ENCODE measurements at places on chromosomes 12 and 14.

- no peak for DNase-seq
Observed at GRCh38 chr12:49811136-49811535, 17.1 kb downstream of the NCKAP5L start.

GRCh38 chr12:84502180-84502860, 410.3 kb downstream of the SLC6A15 start:
- no peak for DNase-seq

DNA sequence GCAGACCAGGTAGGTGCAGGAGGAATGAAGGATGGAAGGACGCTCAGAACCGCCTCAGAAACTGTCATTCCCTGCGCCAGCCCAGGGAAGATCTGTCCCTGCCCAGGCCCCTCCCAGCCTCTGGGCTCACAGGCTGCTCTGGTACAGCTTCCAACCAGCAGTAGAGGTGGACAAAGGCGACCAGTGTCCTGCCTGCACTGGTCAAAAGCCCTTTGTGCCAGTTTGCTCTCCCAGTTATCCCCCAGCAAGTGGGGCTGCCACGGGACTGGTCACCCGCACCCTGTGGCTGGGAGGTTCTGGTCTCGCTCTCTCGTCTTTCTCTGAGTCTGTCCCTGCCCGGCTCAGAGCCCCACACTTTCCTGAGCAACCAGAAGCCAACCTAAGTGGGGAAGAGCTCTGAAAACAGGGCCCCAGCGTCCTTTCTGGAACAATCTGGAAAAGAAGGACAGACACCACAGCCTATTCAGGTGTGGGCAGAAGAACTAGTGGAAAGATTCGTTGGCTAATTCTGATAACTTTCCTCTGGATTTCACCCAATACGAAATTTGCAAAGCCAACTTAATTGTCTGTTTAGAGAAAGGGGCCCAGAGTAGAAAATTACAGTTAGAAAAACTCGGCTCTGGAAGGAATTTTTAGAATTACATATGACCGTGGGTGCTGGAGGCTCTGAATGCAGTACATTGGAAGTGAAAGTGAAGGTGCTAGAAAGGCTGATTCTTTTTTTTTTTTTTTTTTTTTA, 21.7 kb downstream of the SNRNP35 start:
- DNase-seq, result no peak

DNA sequence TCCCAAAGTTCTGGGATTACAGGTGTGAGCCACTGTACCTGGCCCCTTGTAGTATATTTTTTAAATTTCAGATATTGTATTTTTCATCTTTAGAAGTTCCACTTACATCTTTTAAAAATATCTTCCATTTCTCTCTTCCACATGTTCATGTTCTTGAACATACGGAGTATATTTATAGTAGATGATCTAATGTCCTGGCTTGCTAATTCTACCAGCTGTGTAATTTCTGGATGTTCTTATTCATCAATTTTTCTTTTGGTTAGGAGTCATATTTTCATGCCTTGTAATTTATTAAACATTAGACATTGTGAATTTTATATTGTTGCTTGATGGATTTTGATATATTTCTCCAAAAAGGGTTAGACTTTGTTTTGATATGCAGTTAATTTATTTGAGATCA, 30.8 kb downstream of the NTN4 start:
- DNase-seq, result no peak

DNA sequence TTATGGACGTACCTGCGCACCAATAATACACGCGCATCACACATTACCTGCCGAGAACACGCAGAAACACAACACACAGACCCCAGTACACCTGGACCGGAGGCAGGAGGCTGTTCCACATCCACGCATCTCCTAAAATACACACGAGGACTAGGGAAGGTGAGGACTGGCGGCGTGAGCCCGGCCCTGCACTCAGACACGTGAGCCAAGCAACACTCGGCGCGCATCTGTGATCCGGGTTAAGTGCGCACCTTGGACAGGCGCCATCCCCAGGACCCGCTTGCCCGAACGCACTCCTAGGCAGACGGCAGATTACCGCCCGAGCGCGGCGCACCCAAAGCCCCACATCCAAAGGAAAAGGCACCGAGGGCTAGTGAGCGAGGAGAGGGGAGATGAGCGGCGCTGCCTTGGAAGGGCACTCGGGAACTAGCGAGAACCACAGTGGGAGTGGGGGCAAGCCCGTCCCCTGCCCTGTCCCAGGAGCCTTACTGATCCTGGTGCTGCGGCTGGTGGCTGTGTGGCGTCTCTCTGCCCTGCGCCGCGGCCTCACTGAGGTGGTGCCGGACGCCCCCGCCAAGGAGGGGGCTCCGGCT, 417 bp downstream of the GLS2 start:
- DNase-seq, result peak; percentile 82

DNA sequence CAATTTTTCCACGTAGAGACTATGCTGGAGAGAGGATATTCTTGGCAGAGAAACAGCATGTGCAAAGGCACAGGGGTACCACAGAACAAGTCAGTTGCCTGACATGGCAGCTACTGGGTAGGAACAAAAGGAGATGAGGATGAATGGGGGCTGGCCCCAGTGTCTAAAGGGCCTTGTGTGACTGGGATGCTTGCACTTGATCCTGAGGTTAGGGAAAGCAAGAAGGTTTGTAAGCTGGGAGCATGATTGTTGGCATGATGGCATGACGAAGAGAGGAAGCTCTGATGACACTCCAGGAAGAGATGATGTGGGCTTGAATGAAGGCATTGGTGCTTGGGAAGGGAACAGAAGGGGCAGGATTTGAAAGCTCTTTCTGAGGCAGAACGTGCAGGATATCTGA, 139.1 kb downstream of the ZFP36L1 start:
- no peak for DNase-seq

All from retina (tissue), 1 donor.